ENCODE measurements at places on chromosomes 11 and 22. TPM values are rescaled to one million over a fixed set of nuclear protein-coding genes. Genes with fewer than 3 reads are reported as not detected.

The TANGO2 gene
- 22.8 TPM for total RNA-seq

The DGAT2 gene
- total RNA-seq, result 1.4 TPM

The NEAT1 gene
- 435 TPM for total RNA-seq

The IL10RA gene
- total RNA-seq, result 57.1 TPM

The UBQLNL gene
- 0.14 TPM for total RNA-seq

The MMP8 gene
- total RNA-seq, result not detected

The NPTXR gene
- 1.3 TPM for total RNA-seq

The TRAF6 gene
- 11.1 TPM for total RNA-seq

The EIF3D gene
- total RNA-seq, result 359 TPM

The ACTN3 gene
- 0.27 TPM for total RNA-seq

The DRD4 gene
- total RNA-seq, result 0.47 TPM

GRCh38 chr11:65558930-65559509, 861 bp upstream of the LTBP3 start:
- no peak for DNase-seq

GRCh38 chr11:2825261-2825888, 60.2 kb downstream of the CDKN1C start:
- no peak for DNase-seq

GRCh38 chr22:46416520-46416871, 81.0 kb downstream of the TRMU start:
- DNase-seq, result no peak

DNA sequence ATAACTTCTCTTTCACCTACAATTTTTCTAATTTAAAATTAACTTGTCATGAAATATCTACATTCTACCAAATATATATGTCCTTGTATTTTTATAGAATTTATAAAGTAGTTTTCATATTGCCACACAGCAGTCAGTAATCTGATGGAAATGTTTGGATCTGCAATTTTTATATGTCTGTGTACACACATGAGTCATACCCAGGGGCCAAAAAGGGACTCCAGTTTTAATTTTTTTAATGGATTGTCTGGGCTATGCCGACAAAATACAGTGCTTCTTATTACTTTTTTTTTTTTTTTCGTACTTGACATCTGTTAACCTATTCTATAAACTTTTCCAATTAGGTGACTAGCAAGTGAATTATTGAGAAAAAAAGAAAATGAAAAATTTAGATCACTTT, 6.3 kb downstream of the GUCY1A2 start:
- no peak for DNase-seq

GRCh38 chr11:43708776-43709175, 28.2 kb downstream of the HSD17B12 start:
- DNase-seq, result no peak

- no peak for DNase-seq
Observed at GRCh38 chr11:111494040-111494439, 18.1 kb downstream of the BTG4 start.

- no peak for DNase-seq
Observed at GRCh38 chr11:394034-394857, at the start of gene PKP3. PKP3 (plus strand) TSS chr11:394209; CDS start chr11:394293, 84 bp downstream.

GRCh38 chr22:37010174-37010573, 9.1 kb downstream of the TST start:
- DNase-seq, result no peak

DNA sequence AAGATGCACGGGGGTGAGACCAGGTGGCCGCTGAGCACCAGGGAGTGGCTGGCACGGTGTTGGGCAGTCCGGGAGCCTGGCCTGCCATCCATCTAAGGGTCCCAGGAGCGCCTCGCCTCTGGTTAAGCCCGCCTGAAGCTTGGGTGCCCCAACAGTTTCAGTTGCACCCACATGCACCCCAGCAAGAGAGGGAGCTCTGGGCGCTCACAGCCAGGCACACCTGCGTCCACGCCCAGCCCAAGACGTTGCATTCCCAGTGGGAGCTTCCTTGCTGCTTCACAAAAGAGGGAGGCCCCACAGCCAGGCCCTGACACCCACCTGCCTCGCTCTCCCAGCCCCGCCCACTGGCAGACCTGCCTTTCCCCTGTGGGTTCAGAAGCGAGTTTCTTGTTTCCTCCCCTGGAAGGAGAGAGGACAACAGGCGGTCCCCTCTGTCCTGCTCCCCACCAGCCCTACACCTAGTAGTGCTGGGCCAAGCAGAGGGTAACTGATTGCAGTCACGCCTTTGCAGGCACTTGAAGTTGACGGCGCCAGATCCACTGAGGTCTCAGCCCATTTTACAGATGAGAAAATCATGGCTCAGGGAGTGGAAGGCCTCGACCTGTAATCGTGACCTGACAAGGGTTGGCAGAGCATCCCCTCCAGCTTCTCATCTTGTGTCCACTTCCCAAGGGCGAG, 35.4 kb downstream of the OSBPL5 start:
- no peak for DNase-seq

GRCh38 chr22:29106839-29107238, 34.0 kb downstream of the KREMEN1 start:
- DNase-seq, result no peak

GRCh38 chr11:31664954-31665353, 146.2 kb downstream of the PAX6 start:
- no peak for DNase-seq

DNA sequence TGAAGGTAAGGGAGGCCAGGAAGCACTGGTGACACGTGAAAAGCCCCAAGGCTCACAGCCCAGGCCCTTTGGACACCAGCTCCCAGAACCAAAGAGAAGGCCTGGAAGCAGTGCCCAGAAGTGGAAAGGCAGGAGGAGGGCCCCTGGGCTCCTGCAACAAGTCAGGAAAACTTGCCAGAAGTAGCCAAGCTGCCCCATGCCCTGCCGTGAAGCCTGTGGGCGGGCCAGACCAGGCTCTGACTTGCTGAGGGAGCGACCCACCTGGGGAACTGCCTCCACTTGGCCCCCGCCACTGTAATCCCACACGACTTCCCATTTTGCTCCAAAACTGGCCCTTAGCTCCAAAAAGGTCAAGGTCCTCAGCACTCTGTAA, 51.3 kb upstream of the ARFGAP3 start:
- no peak for DNase-seq

- DNase-seq, result no peak
Observed at GRCh38 chr22:46801331-46801811, 38.9 kb downstream of the TBC1D22A start.

- no peak for DNase-seq
Observed at GRCh38 chr22:46408568-46409506, 73.3 kb downstream of the TRMU start.

- no peak for DNase-seq
Observed at GRCh38 chr11:108609682-108610081, 16.1 kb upstream of the EXPH5 start.

- no peak for DNase-seq
Observed at GRCh38 chr11:43404406-43404805, 45.7 kb downstream of the TTC17 start.

- peak; percentile 32 for DNase-seq
Observed at GRCh38 chr11:63490551-63491239, at the start of gene PLAAT5. PLAAT5 (minus strand) TSS chr11:63491167; CDS start chr11:63491034, 133 bp downstream.

DNA sequence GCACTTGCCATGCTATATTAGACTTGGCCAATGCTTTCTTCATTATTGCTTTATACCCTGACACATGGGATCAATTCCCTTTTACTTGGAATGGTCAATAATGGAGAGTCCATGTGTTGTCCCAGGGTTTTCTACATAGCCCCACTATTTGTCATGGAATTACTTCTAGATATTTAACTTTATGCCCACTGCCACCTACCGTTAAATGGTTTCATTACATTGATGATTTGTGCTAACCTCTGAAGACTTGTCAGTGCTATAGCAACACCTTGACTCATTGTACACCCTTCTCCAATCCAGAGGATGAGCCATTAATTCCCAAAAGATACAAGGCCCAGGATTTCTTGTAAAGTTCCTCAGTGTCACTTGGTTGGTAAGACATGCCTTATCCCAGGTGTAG, 31.4 kb upstream of the SLC22A25 start:
- no peak for DNase-seq

GRCh38 chr11:17637901-17638300, 81.5 kb upstream of the MYOD1 start:
- DNase-seq, result no peak

- peak; percentile 66 for DNase-seq
Observed at GRCh38 chr11:93541884-93542810, 1.0 kb downstream of the SMCO4 start.

- DNase-seq, result no peak
Observed at GRCh38 chr11:67466367-67466766, 2.7 kb downstream of the TMEM134 start.

Data from activated CD4-positive, alpha-beta T cell treated with anti-CD3 and anti-CD28 coated beads for 36 hours (primary cell).